CD4-positive, alpha-beta T cell treated with Interferon alpha-2 for 1 hour (primary cell): ENCODE measurements at places on chromosomes 5 and 9.

DNA sequence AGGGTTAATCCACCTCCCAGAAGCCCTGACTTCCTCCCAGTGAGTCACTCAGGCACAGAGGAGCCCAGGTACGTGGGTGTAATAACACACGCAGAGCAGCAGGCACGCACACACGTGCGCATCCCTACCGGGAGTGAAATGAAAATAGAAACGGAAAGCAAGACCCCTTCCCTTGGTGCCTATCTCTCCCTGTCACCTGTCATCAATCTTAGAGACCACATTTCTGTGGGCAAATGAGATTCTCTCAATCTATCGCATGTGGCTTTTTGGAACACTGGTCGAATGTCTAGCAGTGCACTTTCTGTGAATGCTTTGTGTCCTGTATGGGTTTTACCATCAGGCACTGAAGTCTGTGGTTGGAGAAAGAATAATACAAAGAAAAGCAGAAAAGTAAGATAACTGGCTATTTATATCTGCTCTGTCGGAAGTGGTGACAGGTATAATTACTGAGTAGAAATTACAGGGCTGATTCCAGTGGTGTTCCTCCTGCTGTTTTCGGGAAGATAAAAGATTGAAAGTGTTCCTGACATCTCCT, 137.7 kb upstream of the GRIA1 start:
- peak; percentile 49 for DNase-seq

GRCh38 chr5:128290152-128290858, 206.7 kb downstream of the SLC12A2 start:
- DNase-seq: no peak

DNA sequence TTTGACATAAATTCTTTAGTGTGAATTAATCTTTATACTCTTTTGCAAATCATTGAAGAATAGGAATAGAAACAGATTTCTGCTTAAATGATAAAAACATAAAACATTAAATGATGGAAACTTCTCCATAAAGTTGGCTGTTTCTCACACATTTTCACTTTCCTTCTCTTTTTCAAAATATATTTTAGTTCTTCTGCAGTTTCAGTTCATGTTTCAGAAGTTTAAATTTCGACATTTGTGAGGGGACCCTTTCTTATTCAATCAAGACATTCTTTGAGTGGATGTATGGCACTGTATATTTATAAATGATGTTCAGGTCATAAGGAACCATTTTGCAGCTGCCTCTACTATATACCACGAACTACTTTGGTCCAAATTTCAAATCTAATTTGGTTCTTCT, 34.6 kb downstream of the TNFAIP8 start:
- no peak for DNase-seq

DNA sequence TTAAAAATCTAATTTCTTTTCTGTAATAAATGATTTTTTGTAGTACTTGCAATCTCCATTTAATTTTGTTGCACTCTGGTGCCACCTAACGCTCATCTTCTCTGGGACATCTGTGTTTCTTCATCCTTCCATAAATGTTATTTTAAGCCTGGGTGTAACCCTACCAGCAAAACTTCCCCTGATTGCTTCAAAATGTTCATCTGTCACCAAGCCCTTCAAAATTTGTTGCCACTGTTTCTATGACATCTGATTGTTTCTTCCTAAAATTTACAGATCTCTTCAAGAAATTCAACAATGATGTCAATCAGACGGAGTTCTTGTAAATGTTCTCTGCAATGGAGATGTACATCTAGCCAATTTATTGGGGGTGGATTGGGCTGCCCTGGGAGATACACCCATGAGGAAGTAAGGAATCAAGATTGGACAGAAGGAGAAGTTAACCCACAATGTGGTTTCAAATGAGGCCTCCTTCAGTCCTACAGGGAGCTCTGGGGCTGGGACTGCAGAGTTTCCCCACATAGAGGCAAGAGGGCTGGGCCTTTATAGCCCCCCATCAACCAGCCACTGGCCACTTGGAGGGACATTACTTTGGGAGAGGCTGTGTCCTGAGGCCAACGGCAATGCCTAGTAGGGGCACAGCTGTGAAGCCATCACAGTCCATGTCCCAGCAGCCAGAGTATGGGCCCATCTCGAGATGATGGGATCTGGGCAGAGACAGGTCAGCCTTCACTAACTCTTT, 23.3 kb downstream of the MCTP1 start:
- peak; percentile 27 for DNase-seq

- DNase-seq: no peak
Observed at GRCh38 chr9:3385871-3386270, 139.9 kb downstream of the RFX3 start.

GRCh38 chr5:97888439-97888838, 705.4 kb upstream of the RIOK2 start:
- DNase-seq: no peak

DNA sequence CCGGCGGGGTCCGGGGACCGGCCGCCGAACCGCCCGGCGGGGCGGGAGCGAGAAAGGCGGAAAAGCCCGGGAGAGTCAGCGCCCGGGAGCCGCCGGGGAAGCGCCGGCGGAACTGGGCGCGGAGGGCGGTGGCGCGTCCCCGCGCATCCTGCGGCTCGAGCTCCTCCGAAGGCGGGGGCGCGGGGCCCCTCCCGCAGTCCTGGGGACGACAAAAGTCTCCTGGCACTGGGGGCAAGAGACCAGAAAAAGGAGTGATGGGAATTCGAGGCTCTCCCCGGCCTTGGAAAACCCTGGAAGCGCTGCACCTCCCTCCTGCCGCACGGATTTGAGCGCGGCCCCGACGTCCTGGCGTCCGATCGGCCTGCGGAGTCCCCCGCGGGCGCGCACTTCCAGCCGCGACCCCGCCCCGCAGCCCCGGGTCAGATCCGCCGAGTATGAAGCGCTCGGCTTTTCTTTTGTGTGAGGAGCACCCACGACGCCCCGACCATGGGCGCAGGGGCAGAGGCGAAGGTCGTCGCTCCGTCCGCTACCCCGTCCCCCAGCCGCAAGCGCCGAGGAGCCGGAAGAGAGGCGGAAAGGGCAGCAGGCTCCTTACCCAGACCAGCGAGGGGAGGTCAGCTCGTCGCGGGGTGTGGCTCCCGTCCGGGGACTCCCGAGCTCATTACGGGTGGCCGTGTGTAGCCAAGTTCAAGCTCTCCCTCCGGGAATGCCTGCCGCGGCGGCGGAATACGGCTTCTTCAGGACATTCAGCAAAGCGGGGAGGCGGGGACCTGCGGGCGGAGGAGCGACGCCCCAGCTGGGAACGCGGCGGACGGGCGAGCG, at the start of gene EPB41L4A:
EPB41L4A (minus strand) TSS at position 114 of the 822 bp plus-strand sequence. CDS start 238 bp downstream, outside the sequence.
- DNase-seq: peak; percentile 6

GRCh38 chr5:375921-376798, 54.6 kb downstream of the AHRR start:
- no peak for DNase-seq

- no peak for DNase-seq
Observed at GRCh38 chr5:38725371-38725865, 120.4 kb upstream of the OSMR start.

DNA sequence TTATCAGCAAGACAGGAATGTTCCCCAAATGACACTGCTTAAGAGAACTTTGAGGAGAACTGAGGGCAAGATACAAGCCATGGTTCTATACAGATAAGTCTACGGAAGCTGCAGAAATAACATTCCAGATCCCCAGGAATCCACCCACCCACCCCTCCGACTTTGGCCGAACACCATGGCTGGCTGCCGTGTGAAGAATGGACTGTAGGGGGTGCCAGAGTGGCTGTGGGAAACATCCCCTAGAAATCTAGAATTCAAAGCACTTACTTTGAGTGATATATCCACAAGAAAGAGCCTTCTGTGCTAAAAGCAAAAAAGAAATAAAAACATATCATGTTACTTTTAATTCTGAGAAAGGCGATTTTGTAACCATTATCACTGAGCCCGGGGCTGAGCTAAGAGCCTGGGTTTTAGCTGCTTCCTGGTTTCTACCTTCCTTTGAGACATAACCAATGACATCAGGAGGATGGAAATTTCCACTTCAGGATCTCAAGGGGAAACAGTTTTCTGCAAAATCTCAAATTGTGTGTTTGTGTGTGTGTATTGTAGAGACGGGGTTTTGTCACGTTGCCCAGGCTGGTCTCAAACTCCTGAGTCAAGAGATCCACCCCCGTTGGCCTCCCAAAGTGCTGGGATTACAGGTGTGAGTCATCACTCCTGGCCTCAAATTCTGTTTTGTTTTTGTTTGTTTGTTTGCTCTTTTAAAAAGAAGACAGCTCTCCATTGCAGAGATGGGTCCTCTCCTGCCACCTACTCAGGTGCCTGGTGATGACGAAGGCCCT, 36.4 kb downstream of the GGTA1 start:
- DNase-seq: peak; percentile 7

- DNase-seq: no peak
Observed at GRCh38 chr5:107646418-107646817, 24.3 kb downstream of the EFNA5 start.

GRCh38 chr5:64869419-64869818, 100.7 kb downstream of the CWC27 start:
- no peak for DNase-seq

- peak; percentile 15 for DNase-seq
Observed at GRCh38 chr9:14428781-14429230, 114.9 kb upstream of the NFIB start.

DNA sequence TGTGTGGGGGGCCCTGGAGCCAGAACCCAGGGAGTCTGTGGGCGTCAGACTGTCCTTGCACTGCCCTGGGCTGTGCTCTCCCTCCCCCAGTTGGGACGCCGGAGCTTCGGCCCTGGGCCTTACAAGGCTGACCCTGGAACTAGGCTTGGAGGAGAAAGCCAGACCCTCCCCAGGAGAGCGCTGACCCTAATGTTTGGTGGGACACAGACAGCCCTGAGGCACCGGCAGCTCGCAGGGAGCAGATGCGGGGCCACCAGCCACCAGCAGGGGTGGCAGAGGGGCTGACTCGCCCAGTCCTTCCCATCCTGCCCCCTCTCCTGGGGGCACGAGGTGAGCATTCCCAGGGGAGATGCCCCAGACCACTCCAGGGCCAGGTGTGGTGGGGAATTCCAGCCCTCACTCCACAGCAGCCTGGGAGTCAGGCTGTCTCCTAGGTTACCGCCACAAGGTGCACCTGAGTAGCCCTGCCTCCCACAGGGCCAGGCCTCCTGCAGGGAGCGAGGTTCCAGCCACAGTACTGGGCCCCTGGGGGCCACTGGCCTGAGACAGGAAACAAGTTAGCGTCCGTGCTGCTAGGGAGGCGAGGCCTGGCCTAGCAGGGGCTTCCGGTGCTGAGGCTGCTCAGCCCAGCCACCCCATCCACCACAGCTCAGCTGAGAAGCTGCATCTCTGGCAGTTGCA, 134.6 kb downstream of the OLFM1 start:
- DNase-seq: no peak

DNA sequence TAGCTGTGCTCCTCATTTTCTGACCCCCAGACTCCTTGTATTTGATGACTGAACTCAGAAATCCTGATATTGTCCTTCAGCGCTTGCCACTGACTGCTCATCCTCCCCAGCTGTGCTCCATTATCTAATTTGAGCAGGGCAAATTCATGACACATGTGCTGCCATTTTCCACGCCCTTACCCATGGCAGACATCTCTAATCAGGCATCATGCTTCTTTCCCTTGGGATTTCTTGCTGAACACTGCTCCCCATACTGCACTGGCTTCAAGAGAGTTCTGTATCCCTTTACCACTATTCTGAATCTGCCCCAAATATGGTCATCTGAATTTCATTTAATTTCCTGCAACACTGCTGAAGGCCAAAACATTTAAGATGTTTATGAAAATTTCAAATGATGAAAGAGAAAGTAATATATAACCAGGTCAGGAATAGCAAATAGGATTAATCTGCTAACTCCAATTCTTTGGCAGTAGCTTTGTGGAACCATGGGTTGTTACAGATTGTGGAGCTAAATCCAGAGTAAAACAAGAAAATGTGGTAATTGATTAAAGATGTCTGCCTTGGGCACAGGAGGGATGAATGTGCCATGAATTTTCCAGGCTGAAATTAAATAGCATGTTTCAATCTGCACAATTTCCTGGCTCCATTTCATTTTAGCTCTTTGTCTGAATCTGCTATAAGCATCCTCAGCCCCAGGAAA, 93.6 kb downstream of the CYFIP2 start:
- DNase-seq: no peak
